NCI-H1694 (cell line): ENCODE measurements at places on chromosomes 4 and X.

DNA sequence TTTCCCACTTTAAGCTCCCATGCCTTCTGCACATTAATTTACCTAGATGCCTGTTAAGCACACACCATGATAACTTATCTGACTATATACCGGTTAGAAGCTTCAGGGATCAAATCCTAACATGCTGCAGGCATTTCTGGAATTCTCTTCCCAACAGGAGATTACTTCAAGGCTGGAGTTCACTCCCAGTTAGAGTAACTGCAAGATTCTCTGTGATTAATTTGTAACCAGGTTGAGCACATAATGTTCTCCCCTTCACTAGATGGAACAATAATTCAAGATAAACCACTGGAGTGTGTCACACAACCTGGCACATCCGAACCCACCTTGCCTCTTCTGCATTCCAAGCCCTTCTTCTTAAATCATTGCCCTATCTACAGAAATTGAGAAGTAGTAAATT, 11.8 kb upstream of the UGT2A3 start:
- no peak for DNase-seq

GRCh38 chr4:113148925-113149324, 99.5 kb downstream of the ANK2 start:
- DNase-seq: no peak

GRCh38 chr4:83320548-83320947, 14.1 kb downstream of the HPSE start:
- DNase-seq: no peak

GRCh38 chrX:40030205-40030604, 67.6 kb downstream of the BCOR start:
- no peak for DNase-seq

- no peak for DNase-seq
Observed at GRCh38 chrX:43998374-43998773, 25.2 kb upstream of the NDP start.

- DNase-seq: no peak
Observed at GRCh38 chrX:136711147-136711546, 63.2 kb downstream of the CD40LG start.

DNA sequence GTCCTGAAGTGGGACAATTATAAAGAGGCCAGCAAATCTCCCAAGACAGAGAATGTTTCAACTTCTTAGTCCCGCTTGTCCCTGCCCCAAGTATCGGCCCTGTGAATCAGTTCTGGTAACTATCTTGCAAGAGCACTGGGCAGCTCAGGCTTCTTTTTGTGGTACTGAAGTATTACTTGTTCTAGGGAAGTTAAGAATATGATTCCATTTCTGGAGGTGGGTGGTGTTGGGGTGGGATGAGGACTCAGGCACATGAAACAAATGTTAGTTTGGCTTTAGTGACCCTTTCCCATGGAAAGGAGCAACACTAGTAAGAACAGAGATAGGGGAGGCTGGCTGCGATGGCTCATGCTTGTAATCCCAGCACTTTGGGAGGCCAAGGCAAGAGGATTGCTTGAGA, 28.9 kb downstream of the HOPX start:
- no peak for DNase-seq

- no peak for DNase-seq
Observed at GRCh38 chr4:83418211-83418610, 37.4 kb downstream of the HELQ start.

DNA sequence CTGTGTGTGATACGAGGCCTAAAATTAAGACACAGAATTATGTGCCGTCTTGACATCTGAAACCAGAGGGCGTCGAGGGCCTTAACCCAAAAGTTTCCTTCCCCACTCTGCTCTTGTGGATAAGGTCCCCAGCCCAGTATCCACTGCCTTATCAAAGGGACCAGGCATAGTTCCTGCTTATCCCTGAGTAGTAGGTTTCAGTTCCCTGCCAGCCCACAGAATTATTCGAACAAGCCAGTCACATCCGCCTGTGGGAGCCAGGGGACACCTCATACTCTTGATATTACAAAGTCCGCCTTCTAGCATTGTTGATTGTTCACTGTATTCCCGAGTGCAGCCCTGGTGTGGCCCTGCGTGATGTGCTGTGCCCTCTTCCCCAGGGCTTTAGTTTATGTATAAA, 5.4 kb upstream of the MMRN1 start:
- DNase-seq: no peak

DNA sequence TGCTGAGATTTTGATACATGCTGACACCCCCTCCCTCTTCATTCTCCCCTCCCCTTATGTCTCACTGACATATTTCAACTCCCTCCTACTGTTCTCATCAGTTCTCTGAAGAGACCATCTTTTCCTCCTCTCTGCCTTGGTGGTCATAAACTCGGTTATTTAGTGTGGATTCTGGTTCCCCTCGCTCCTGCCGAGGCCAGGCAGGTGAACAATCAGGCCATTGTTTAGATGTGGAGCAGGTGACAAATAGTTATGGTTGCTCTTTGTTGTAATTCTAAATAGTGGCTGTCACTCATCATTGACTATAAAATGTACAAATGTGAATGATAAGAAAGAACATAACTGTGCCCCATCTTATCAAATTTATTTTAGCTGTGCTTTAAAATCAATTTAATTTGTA, 324.6 kb downstream of the BCOR start:
- DNase-seq: no peak
